Fibroblast of the aortic adventitia (primary cell): ENCODE measurements at places on chromosomes 3 and 15. TPM values are rescaled to one million over a fixed set of nuclear protein-coding genes. Genes with fewer than 3 reads are reported as not detected.
A peak's percentile ranks its signal among the peaks of the same experiment; 100 is the strongest.

DNA sequence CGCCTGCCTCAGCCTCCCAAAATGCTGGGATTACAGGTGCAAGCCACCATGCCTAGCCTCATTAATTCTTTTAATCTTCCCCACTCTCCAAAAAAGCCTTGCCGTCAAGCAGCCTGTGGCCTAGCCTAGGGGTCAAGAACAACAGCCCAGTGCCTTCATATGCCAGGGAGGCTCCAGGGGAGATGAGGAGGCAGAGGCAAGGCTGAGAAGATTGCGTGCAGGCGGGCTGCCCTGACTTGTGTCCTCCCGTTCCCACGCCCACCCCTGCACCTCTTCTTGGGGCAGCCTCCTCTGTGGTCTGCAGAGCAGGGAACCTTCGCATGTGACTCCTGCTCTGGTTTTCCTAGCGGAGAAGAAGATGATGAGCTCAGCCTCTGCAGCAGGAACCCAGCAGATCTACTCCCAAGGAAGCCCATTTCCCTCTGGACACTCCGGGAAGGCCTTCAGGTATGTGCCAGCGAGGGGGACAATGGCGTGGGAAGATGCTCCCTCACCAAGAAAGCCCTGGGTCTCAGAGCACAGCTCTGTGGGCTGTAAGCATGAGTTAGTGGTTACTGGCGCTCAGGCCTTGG, 118.5 kb upstream of the ABHD17C start:
- no peak for DNase-seq

DNA sequence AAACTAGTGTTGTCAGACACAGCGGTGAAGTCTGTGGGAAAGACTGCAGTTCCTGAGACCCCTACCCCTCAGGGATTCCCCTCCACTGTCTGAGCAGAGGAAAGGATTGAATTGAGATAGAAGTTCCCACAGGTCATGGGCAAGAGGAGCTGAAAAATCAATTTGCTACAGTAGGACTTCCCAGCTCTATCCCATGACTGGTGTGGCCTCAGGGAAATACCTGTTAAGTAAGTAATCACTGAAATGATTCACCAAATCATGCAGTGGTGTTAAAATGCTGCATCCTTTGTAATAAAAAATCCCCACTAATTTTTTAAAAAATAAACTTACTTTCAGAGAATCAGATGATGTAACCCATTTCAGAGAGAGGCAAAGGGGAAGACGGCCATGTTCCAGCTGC, 45.0 kb upstream of the SPRED1 start:
- no peak for DNase-seq

- peak; percentile 29 for DNase-seq
Observed at GRCh38 chr3:31534065-31534425, 1.3 kb downstream of the STT3B start.

GRCh38 chr3:77412021-77412438, 372.1 kb downstream of the ROBO2 start:
- no peak for DNase-seq

The LRRIQ4 gene
- 0.09 TPM in 1 of 2 replicates, not detected in the other for total RNA-seq

The LDHAL6B gene
- not detected in 2 replicates for total RNA-seq

The TRANK1 gene
- total RNA-seq: 32.9 and 123 TPM in 2 replicates

The GOLGA8K gene
- total RNA-seq: 0.65 TPM in 1 of 2 replicates, not detected in the other

DNA sequence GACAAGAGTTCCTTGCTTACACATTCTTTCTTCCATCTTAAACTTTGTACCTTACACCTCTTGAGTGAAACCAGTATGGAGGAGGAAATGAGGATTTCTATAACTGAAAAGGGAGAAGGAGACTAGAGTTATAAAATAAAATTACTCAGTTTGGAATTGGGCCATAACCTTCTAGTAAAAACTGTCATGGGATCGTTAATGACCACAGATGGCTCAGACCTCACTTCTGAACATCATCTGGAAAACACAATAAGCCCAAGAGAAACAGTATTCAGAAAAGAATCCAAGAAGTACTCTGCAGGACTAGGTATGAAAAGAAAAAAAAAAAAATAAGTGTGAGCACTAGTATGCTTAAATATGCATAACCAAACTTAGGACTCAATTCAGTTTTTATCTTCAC, 12.1 kb downstream of the GAP43 start:
- no peak for DNase-seq

The KLF15 gene
- 1.5 and 3.2 TPM in 2 replicates for total RNA-seq

GRCh38 chr15:80856400-80856799, 77.2 kb downstream of the CEMIP start:
- DNase-seq: no peak

DNA sequence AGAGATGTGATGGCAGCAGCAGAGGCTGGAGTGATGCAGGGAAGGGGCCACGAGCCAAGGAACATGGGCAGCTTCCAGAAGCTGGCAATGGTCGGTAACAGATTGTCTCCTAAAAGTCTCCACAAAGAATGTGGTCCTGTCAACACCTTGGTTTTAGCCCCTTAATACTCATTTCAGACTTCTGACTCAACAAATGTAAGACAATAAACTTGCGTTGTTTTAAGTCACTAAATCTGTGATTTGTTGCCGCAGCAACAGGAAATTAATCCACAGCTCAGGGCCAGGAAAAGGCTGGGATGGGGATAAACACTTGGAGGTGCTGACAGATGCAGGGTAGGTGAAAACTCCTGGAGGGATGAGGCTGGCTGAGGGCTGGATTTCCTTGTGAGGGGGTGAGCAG, 69.9 kb downstream of the OXNAD1 start:
- DNase-seq: peak; percentile 54

The C2CD4A gene
- total RNA-seq: not detected in 2 replicates

The P2RY1 gene
- 0.81 and 1.1 TPM in 2 replicates for total RNA-seq
